ENCODE measurements at places on chromosomes 1 and 21. TPM values are rescaled to one million over a fixed set of nuclear protein-coding genes. Genes with fewer than 3 reads are reported as not detected.

Gene VSIG8
- not detected for polyA plus RNA-seq

Gene LRRC39
- 0.48 TPM for polyA plus RNA-seq

Gene MFSD2A
- polyA plus RNA-seq: 16.1 TPM

Gene CSMD2
- 4.7 TPM for polyA plus RNA-seq

Gene PTGFRN
- 30.0 TPM for polyA plus RNA-seq

Gene TDRD5
- polyA plus RNA-seq: not detected

Gene EPS8L3
- polyA plus RNA-seq: not detected

Gene NID1
- 5.9 TPM for polyA plus RNA-seq

Gene CFHR4
- polyA plus RNA-seq: not detected

Gene KCNK2
- 0.24 TPM for polyA plus RNA-seq

Gene ZNF670
- polyA plus RNA-seq: 6.7 TPM

Gene LDLRAP1
- polyA plus RNA-seq: 9.6 TPM

Gene RNASEL
- 0.37 TPM for polyA plus RNA-seq

Gene NUP210L
- polyA plus RNA-seq: 0.19 TPM

Gene ZNF695
- polyA plus RNA-seq: 34.2 TPM

All from GM23338 (cell line).